Articular chondrocyte of knee joint (primary cell): ENCODE measurements at places on chromosomes 7 and 10. TPM values are rescaled to one million over a fixed set of nuclear protein-coding genes. Genes with fewer than 3 reads are reported as not detected.

FZD1 gene
- total RNA-seq: 12.1 and 12.9 TPM in 2 replicates

SEMA3A gene
- total RNA-seq: 178 and 193 TPM in 2 replicates

EPHA1 gene
- total RNA-seq: not detected in 2 replicates

SPDYE6 gene
- not detected in 2 replicates for total RNA-seq

EGR2 gene
- 0.13 and 0.86 TPM in 2 replicates for total RNA-seq
